ENCODE measurements at places on chromosomes 4 and X.

GRCh38 chr4:33057736-33058135 is 2337.6 kb downstream of the PCDH7 start:
- DNase-seq: no peak

DNA sequence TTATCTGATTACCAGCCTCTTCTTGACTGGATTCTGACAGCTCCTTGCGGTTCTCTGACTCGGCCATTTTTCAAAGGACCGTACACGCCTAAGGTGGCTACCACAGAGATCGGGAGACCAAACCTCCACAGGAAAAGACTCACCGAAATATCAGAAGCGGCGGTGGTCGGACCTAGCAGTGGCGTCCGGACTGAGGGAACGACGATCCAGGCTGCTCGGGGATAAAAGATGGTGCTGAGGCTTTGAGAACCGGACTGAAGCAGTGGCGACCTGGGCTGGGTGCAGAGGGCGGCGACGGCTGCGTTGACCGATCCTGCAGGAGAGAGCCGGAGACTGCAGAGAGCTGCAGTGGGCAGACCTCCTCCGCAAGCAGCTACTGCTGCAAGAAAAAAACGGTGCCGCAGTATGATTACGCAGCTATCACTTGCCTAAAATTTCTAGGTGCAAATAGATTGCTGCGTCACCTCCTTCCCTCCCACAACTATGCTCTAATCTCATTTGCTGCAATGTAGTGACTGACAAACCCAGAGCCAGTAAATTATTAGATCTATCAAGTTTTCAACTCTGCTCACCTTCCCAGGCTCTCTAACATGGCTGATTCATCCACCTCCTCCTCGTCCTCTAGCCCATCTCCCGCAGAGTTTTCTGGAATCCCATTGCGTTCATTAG is at the start of gene NAP1L2:
Gene NAP1L2 (minus strand): TSS at position 426 of the 669 bp plus-strand sequence. CDS start 359 bp downstream, at position 67.
- peak; percentile 23 for DNase-seq

DNA sequence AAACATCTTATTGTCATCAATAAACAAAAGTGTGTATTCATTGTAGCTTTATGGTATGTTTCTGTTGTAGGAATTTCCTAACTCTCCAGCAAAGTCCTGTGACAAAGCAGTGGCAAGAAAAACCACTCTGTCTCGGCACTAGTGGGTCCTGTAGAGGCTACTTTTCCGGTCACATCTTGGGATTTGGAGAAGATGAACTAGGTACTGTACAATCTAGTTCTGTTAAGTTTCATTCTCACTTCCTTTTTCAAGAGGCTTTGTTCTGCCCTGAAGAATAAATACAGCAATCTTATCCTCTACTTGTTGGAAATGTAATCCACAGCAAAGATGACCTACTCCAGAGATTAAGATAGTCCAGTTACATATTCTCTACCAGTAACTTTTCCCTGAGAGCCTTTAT is 69.3 kb downstream of the HHIP start:
- no peak for DNase-seq

GRCh38 chr4:40734497-40734896 is 15.3 kb upstream of the NSUN7 start:
- DNase-seq: no peak

DNA sequence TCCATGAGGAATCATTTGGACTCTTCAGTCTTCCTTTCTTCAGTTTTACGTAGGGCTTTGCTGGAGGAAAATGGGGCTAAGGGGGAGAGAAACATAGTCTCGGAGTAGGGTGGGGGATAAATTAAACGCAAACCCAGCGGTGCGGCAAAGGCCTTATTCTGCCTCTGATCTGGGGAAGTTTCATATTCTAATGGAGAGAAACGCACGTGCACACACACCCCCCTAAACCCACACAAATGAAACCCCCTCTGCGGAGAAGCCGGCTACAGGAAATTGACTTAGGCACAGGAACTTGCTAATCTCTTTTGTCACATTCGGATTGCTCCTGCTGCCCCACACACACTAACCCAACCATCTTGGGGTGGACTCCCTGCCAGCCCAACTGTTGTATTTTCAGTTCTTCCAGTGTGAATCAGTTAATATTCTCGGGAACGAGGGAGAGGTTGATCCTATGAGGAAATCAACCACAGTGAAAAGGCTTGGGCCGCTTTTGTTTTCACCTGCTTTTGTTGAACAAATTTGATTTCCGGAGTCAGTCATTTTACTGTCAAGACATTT is at the start of gene RHOH:
Gene RHOH (plus strand): TSS at position 308 of the 558 bp plus-strand sequence. CDS start 46,356 bp downstream, outside the sequence.
- DNase-seq: peak; percentile 69

DNA sequence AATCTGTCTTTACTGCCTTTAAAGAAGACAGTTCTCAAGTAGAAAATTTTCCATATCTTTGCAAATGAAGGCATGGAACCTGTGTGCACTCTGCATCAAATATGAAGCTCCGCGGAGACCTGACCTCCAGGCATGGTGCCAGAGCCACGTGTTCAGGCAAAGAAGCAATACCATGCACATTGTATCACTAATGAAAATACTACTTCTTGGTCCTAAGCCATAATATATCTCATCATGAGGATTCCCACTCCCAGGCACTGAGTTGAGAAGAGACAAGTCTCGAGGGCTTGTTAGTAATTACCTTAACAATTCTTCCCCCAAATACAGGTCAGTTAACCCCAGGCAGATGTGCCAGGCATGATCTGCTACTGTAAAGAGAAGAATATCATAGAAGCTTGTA is 56.7 kb downstream of the PCDH19 start:
- no peak for DNase-seq

- DNase-seq: no peak
These were observed 27.5 kb upstream of the CWH43 start for GRCh38 chr4:48958582-48958981.

DNA sequence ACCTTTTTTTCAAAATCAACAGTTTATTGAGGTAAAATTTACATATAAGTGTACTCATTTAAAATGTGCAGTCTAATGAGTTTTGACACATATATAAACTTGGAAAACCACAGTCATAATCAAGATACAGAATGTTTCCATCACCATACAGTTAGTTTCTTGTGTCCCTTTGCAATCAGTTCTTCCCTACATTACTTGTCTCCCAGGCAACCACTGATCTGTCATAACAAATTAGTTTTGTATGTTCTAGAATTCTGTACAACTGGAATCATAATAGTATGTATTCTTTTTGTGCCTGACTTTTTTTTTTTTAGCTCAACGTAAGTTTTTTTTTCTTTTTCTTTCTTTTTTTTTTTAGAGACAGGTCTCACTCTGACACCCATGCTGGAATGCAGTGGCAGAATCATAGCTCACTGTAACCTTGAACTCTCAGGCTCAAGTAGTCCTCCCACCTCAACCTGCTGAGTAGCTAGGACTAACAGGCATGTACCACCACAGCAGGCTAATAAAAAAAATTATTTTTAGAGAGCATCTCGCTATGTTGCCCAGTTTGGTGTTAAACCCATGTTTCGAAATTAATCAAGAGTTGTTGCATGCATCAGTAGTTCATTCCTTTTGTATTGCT is 26.9 kb downstream of the ARFIP1 start:
- no peak for DNase-seq

DNA sequence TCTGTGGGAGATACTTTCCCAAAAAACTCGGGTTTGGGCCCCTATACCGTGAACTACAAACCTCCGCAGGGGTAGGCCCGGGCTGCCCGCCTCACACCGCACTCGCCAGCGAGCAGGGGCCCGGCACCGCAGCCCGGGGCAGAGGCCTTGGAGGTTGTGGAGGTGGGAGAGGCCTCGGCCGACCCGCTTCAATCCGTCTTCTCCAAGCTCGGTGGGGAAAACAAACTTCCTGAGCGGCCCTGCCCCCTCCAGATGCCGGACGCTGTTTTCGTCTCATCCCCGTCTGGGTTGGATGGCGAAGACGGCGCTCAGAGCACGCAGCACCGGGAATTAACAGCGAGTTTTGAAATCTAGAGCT is 442 bp upstream of the MCUB start:
- no peak for DNase-seq

DNA sequence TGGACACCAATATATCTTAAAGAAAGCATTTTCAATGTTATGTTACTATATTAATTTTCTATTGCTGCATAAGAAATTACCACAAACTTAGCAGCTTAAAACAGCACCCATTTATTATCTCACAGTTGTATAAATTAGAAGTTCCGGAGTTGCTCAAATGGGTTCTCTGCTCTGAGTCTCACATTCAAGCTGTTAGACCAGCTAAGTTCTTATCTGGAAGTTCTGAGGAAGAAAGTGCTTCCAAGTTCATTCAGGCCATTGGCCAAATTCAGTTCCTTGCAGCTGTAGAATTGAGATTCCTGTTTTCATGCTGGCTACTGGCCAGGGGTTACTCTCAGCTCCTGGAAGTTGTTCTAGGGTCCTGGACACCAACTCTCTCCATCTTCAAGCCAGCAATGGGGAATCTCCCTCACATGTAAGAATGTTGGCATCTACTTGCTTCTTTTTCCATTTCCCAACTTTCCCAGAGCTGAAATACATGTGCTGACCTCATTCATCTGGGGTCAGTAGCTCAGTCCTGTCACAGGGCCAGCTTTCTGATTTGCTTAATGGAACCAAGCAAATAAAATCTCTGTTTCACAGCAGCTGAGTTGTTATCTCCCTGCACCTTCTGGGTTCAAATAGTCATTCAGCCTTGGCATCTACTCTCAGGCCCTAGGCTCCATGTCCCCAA is 99.6 kb upstream of the INTU start:
- DNase-seq: no peak

DNA sequence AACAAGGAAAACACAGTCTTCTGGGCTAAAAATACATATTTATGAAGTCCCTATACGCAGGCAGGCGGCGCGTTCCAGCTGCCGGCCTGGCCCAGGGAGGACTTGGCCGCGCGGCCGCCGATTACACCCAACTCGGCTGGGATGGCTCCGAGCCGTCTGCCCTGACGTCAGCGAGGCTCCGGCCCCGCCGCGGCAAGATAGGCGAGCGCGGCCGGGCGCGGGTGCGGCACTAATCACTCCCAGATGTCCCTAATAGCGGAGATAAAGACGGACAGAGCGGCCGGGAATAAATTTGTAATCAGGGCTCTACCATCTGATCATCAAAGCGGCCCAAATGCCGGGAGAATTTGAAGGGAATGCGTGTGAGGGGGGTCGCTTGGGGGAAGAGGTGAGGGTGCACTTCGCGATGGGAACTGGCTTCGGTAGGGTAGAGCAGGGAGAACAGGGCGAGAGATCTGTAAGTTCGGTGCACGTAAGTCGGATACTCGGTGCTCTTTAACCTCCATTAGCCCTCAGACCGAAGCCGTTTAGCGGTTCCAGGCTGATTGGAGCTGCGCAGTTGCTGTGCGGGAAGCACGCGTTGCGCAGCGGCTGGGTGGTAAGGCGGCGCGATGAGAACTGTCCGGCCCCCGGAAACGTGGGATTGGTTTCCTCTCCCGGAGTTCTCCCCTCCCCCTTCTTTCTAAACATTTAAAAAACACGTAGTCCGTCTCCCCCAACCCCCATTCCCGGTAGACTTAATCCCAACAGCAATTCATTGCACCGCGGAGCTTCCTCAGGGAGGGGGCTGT is 7.7 kb downstream of the HAND2 start:
- no peak for DNase-seq

- no peak for DNase-seq
These were observed 151.9 kb downstream of the BMPR1B start for GRCh38 chr4:94909645-94910044.

- DNase-seq: no peak
These were observed 107.7 kb downstream of the FAM53A start for GRCh38 chr4:1576304-1576960.

DNA sequence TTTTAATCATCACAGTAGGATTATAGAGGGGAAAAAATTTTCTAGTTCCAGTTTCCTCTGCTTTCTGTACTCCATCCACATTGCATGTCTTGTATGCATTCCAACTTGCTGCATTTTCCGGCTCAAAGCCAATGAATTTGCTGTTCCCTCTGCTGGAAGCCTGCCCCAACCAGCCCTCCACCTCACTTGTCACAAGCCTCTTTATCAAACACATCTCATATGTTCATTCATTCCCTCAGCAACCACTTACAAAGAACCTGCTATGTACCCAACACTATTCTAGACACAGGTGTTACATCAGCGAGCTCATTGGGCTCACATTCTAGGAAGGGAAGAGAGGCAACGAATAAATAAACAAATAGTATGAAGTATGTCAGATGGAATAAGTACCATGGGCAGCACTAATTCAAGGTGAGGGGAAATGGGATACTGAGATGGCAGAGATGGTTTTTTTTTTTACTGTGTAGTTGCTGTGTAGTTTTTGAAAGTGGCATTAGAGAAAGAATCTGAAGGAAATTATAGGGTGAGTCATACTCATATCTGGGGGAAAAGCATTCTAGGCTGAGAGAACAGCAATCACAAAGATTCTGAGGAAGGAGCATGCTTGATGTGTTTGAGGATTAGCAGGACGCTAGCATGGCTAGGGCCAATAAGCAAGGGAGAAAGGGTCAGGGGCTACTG is 332.5 kb downstream of the PDGFC start:
- DNase-seq: no peak

- no peak for DNase-seq
These were observed 76.8 kb downstream of the DCHS2 start for GRCh38 chr4:154414796-154415195.

All from stimulated activated CD8-positive, alpha-beta memory T cell treated with anti-CD3 and anti-CD28 coated beads, Interleukin-15, amount 100 ng/mL, for 4 hours (primary cell).